Karpas-422 (cell line): ENCODE measurements at places on chromosomes 6 and 20. TPM values are rescaled to one million over a fixed set of nuclear protein-coding genes. Genes with fewer than 3 reads are reported as not detected.
A peak's percentile ranks its signal among the peaks of the same experiment; 100 is the strongest.

- H3K36me3 ChIP-seq, result no peaks in the 10 kb centered on the region
- no peaks in the 10 kb centered on the region for H3K27me3 ChIP-seq
- DNase-seq, result no peak
- peak overlapping the region; percentile 84; the same call in 1 of the 2 replicates for H3K27ac ChIP-seq
Measured at GRCh38 chr6:5785249-5785648, 221.5 kb downstream of the NRN1 start.

DNA sequence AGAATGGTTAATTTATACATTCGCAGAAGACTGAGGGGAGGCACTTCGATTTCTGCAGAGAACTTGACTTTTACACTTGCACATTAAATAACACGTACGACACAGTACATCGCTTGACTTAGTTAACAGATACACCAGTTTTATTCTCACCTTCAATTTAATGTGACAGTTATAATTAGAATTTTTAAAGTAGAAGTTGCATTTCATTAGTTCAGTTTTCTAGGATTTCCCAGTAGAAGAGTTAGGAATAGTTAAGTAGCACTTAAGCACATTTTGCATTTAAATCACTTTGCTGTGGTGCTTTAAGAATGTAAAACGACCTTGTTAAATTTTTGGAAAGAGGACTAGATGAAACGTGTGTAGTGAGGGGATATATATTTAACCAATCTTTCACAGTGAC, 1.6 kb upstream of the BEND3 start:
- peaks cover 48% of the 10 kb centered on the region for H3K4me1 ChIP-seq
- DNase-seq, result no peak
- no peaks in the 10 kb centered on the region for H3K27me3 ChIP-seq
- H3K36me3 ChIP-seq, result no peaks in the 10 kb centered on the region

- no peaks in the 10 kb centered on the region for H3K27me3 ChIP-seq
- H3K27ac ChIP-seq, result no peak overlapping the region
- no peak overlapping the region for H3K4me3 ChIP-seq
- no peaks in the 10 kb centered on the region for H3K36me3 ChIP-seq
- H3K4me1 ChIP-seq, result peaks cover under 1% of the 10 kb centered on the region
Measured at GRCh38 chr20:37282556-37282955, 6.9 kb upstream of the MANBAL start.

DNA sequence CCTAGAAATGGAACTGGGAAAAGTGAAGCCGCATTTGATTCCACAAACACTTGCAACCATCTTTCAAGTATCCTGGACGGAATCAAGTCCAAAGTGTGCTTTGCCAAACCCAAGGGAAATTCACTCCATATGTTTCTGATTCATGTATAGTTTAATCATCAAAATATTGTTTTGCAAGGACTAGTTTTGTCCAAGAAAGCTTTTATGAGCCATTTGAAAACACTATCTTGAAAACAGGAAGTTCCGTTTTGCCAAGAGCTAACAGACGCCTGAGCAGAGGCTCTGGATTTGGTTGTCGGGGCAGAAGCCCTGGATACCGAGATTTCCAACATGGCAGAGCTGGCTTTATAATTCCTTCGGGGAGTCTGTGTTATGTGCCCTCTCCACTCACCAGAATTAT, 251.1 kb downstream of the PHACTR1 start:
- H3K36me3 ChIP-seq, result no peaks in the 10 kb centered on the region
- 0 out of 2 replicates have a peak, but pooled peaks cover 3% of the 10 kb centered on the region for H3K27me3 ChIP-seq
- no peaks in the 10 kb centered on the region for H3K4me1 ChIP-seq
- DNase-seq, result no peak
- no peak overlapping the region for H3K27ac ChIP-seq

DNA sequence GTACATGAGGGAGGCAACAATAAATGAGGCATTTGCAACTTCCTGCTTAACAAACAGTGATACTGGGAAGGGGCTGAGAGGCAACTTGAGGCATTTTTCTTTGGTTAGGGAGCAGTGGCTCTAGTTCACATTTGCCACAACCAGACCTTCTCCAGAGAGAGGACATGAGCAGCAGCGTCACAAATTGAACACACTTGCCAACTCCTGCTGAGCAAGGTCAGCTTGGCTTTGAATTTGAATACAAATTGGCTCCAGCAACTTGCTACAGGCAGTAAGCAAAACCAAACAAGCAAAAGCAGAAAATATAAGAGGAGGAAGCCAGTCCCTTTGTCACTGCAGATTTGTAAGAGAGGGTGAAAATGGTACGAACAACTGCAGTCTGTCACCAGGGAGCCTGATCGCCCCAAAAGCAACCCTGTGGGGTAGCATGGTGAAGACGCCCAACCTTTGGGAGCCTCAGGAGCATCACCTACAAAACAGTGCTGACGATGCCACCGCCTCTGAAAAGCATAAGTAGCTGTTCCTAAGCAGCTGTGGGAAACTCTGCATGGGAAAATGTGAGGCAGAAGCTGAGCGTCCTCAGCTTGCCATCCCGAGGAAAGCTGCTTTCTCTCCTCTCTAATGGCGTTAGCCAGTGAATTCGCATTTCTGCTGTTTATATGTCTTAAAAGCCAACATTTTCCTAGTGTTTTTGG, 378.7 kb downstream of the RNGTT start:
- no peaks in the 10 kb centered on the region for H3K27me3 ChIP-seq
- no peak for DNase-seq
- no peaks in the 10 kb centered on the region for H3K4me1 ChIP-seq
- H3K36me3 ChIP-seq, result no peaks in the 10 kb centered on the region
- no peak overlapping the region for H3K27ac ChIP-seq

DNA sequence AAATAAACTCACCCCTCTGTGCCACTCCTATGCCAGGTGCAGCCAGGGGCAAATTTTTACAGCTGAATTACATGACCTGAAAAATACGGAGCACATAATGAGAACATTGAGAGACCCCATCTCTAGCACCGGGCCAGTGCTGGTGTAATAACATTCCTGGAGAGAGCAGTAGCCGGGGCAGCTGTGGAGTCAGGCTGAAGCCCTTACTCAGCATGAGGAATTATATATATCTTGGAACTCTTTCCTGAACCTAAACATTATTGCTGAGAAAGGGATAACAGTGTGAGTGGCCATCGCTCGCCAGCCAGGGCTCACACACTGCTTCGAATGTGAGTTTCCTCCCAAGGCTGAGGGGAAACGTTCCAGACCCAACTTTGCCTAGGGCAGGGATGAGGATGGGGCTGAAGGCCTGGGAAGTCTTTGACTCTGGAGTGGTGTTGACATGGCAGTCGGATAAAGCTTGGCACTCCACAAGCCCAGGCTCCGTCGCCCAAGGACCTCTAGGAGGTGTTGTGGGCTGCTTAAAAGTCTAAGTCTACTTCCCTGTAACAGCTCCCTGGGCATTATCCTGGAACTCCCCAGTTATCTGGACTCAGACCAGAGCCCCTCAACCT, 269.8 kb downstream of the CDC5L start:
- H3K4me1 ChIP-seq, result no peaks in the 10 kb centered on the region
- no peak for DNase-seq
- no peak overlapping the region for H3K4me3 ChIP-seq
- H3K36me3 ChIP-seq, result no peaks in the 10 kb centered on the region
- no peak overlapping the region for H3K27ac ChIP-seq

- no peaks in the 10 kb centered on the region for H3K36me3 ChIP-seq
- no peak overlapping the region for H3K27ac ChIP-seq
- no peaks in the 10 kb centered on the region for H3K4me1 ChIP-seq
Measured at GRCh38 chr20:12207875-12208274, 290.2 kb downstream of the BTBD3 start.

DNA sequence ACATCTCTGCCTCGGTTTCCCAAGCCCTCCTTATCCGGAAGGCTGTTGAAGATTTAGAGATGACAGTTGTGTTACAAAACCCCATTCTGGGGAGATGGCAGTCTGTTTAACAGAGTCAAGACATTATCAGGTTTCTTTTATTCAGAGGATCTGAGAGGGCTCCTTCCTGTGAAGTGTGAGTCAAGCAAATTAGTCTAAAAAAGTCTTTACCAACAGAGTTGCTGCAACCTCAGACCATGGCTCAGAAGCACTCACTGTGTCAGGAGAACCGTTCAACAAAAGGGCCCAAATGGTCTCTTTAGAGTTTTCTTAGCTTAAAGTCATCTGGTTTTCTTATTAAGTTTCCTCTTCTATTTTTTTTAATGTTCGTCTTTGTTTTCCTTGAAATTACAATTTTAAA, 717.8 kb downstream of the EPM2A start:
- no peaks in the 10 kb centered on the region for H3K36me3 ChIP-seq
- H3K4me3 ChIP-seq, result no peak overlapping the region
- H3K27ac ChIP-seq, result no peak overlapping the region
- no peak for DNase-seq
- H3K4me1 ChIP-seq, result no peaks in the 10 kb centered on the region
- no peaks in the 10 kb centered on the region for H3K27me3 ChIP-seq

SRMS gene
- not detected in 2 replicates for total RNA-seq

MAK gene
- total RNA-seq, result not detected in 2 replicates

UST gene
- 0.15 TPM in 1 of 2 replicates, not detected in the other for total RNA-seq

PM20D2 gene
- total RNA-seq, result 25.4 and 37.3 TPM in 2 replicates
